Activated naive CD4-positive, alpha-beta T cell treated with Interleukin-2 at 50 U/mL for 16 hours (primary cell): ENCODE measurements at places on chromosomes 1 and 21.

- no peak for DNase-seq
Measured at GRCh38 chr1:185850366-185850765, 116.2 kb downstream of the HMCN1 start.

GRCh38 chr1:119653839-119654170 is 5.7 kb upstream of the ZNF697 start:
- DNase-seq = no peak

- DNase-seq = no peak
Measured at GRCh38 chr1:182890927-182891610, 51.9 kb downstream of the DHX9 start.

DNA sequence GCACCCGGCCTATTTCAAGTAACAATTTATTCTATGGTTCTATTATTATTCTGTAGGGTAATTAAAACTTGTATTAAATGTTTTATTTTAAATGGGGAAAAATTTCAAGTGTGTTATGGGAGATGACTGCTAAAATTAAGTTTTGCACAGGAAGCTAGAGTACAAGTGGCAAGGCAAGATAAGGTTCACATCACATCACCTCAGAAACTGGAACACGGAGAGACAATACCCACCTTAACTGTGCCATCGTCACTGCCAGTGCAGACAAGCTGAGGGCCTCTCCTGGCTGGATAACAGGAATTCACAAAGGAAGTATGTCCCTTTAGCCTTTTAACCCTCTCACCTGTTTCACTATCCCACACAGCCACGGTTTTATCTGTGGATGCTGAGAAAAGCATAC is 7.6 kb downstream of the SNRNP40 start:
- no peak for DNase-seq

GRCh38 chr21:43701936-43702784 is 16.8 kb upstream of the PDXK start:
- no peak for DNase-seq

GRCh38 chr1:52670604-52671003 is 27.5 kb downstream of the COA7 start:
- no peak for DNase-seq

DNA sequence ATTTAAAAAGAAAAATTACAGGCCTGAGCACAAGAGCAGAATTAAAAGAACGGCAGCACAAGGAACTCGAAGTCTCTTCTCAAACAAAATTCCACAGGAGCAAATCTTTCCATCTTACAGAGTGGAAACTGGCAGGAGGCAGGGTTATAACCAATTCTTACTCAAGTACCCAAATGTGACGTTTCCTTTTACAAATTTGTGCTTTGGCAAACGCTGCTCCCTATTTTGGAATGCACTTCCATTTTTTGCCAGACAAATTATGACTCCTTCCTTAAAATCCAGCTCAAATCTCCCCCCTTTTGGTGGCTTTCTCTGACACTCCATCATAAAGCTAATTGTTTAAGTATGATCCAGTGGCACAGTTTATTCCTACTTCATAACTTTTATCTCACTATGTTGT is 7.8 kb downstream of the ERI3 start:
- DNase-seq = no peak

GRCh38 chr1:17624611-17625233 is 85.2 kb downstream of the ARHGEF10L start:
- no peak for DNase-seq

DNA sequence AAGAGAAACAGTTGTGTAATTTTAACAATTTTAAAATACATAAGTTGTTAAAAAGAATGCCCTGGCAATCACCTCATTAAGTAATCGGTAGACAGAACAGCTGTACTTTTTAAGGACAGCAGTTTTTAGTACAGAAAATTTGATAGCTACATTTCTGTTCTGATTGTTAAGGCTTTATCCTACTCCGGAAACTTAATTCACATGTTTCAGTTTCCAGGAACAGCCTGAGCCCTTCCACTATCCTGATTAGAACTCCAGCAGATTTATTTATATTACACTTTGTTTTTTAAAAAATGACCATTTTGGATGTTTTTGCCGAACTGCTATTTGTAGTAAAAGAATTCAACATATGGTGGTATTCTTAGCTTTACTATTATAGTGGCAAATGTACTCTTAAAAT is 8.7 kb downstream of the PRRC2C start:
- no peak for DNase-seq

DNA sequence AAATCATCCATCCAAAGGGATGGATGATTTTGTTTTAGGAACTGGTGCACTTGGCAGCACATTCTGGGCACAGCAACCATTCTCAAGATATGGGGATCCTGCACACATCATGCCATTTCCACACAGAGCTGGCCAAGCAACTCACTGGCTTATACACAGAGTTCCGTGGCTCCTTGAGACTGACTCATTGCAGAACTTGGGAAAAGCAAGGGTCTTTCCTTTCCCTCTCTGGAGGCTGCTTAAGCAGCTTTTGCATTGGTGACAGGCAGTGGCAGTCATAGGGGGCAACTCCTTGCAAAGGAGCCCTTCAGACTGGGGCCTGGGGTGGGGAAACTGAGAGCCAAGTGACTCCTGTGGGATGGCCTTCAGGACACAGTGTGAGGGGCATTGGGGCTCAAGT is 1.9 kb upstream of the MAD2L2 start:
- no peak for DNase-seq

- no peak for DNase-seq
Measured at GRCh38 chr21:27369978-27370571, 403.2 kb upstream of the ADAMTS5 start.

- DNase-seq = no peak
Measured at GRCh38 chr21:36419241-36419640, 34.0 kb downstream of the CHAF1B start.

- no peak for DNase-seq
Measured at GRCh38 chr1:12585536-12585935, 32.5 kb downstream of the DHRS3 start.

- no peak for DNase-seq
Measured at GRCh38 chr1:46643368-46643775, 24.8 kb downstream of the ATPAF1 start.
